ENCODE measurements at places on chromosomes 3 and 15.

DNA sequence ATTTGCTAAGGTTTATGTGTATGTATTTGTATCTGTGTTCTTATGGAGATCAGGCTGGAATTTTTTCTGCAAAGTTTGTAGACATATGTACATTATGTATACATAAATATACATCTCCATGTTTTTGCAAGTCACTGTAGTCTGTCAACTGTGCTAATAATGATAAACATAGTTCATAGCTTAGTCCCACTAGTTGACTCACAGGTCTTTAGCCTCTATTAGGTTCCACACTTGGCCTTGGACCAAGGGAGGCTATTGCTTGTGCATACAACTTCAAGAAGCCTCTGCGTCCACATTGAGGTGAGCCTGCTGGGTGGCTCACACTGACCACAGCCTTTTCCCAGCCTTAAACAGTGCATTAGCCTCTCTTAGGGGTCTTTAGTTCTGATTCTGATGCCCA is 243.8 kb upstream of the PEX5L start:
- DNase-seq, result no peak

DNA sequence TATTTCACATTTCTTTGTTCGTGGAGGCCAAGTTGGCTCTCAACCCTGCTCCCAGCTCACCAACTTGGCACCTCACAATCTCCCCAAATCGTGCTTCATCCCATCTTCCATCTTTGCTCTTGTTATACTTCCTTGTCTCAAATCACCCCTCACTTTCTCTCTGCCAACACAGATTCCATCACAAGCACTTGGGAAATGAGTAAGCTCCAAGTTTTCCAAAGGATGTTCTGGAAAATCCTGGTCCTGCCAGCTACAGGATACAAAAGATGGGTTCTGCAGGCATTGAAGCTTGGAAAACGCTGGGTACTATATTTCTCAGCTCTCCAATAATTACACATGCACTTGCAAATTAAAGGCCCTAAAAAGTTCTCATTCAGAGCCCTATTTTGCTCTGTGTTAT is 4.1 kb upstream of the TM4SF4 start:
- DNase-seq, result no peak

DNA sequence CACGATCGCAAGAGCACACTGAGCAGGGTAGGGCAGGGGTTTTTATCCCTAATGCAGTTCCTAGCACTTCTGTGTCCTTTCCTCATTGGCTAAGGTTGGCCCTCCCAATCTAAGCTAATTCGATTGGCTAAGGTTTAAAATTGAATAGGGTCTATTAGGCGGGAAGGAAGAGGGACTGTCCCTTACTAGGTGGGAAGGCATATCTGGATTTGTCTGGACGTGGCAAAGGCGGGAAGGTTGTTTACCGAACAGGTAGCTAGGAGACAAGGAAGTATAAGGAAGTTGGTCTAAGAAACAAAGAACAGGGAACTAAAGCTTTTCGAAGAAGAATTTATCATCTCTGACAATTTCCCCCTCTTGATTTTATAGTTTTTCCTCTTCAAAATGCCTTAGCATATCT is 24.8 kb upstream of the ATG7 start:
- DNase-seq, result no peak

GRCh38 chr3:150384296-150385212 is 23.5 kb upstream of the TSC22D2 start:
- no peak for DNase-seq

DNA sequence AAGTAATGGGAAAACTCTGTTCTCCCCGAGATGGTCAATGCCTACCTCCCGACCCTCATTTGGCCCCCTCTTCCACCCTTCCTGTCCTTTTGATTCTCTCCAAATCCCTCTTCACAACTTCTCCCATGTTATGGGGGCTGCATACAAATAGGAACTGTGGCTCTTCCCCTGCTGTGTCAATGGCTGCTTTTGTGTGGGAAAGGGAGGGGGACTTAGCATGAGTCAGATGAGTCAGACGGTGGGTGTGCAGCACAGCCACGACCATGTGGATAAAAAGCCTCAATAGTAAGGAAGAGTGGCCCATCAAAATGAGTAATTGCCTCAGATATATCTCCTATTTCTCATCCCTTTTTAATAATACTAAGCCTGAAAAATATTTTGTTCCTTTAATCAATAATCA is 31.9 kb downstream of the SPATA16 start:
- DNase-seq, result no peak

DNA sequence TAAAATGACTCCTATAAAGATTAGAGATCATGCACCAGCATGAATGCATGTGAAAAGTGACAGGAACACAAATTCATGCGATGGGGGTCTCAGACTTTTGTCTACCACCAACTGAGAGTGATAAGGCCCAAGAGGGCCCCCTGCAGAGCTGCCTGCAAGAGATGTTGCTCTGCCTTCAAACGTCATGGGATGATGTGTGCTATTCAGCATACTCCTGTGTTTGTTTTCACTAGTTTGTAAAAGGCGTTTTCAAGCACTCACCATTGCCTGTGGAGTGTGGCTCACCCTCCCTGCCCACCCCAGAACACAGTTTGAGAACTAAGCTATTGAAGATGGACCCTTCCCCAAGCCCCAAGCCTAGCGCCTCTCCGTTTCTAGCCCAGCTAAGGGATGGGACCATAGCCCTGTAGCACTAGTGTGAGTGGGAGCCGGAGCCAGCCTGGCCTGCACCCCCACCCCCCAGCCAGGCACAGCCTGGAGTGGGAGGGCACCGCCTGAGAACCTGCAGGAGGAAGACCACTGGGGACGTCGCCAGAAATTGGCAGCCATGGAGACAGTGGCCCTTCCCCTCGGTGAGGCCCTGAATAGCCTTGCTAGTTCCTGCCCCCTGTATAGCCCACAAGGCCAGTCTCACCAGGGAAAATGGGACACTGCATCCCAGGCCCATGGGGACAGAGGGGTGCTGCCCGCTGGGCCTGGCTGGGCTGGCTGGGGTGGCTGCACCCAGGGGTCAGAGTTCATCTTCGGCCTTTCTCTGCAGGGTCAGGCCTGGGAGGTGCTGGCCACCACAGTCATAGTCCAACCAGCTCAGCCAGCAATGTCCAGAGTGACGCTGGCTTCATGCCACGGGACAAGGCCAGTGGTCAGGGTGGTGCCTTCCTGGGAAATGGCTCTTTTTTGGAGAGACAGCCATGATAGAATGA is 22.6 kb upstream of the KLF13 start:
- no peak for DNase-seq

- DNase-seq, result no peak
These were observed 17.1 kb downstream of the HGD start for GRCh38 chr3:120664926-120665325.

GRCh38 chr15:81092559-81092902 is 41.5 kb upstream of the CFAP161 start:
- no peak for DNase-seq

DNA sequence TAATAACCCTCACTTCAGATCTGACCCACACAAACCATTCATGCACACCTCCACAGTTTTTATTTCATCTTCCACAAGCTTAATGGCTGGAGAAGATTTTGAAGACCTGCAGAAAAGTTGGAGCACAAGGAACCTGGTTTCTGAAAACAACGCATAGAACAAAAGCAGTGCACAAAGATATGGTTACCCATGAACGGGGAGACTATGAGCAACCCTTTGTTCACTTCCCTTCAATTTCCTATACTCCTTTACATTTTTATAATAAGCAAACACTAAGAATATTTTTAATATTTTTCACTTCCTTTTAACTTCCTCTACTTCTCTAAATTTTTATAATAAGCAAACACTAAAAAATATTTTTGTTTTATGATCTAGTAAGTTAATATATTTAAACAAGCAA is 103.5 kb upstream of the UBE2E2 start:
- no peak for DNase-seq

DNA sequence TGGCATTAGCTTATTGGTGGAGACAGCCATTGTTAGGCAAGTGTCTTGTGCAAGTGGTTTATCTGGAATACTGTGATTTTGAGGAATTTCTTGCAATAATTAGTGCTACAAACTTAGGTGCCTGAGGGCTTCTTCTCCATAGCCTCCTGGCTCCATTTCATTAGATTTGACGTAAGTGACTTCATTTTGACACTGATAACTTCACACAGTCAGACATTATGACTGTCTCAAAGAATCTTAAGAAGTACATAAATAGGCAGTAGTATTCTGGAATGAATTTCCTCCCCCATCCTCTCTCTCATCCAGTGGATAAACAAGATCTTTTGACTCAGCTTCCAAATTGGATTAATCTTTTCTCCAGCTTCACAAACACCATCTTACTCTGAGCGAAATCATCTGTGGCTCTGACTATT is 19.0 kb downstream of the ARL14 start:
- no peak for DNase-seq

- DNase-seq, result no peak
These were observed 137.3 kb upstream of the SMAD3 start for GRCh38 chr15:66928101-66928500.

DNA sequence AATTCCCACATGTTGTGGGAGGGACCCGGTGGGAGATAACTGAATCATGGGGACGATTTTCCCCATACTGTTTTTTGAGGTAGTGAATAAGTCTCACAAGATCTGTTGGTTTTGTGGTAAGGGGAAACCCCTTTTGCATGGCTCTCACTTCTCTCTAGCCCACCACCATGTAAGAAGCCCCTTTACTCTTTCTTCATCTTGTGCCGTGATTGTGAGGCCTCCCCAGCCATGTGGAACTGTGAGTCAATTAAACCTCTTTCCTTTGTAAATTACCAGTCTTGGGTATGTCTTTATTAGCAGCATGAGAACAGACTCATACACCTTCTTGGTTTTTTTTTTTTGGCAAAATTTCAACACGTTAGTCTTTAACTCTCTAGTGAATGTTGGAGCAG is 18.1 kb downstream of the ARL8B start:
- DNase-seq, result no peak

DNA sequence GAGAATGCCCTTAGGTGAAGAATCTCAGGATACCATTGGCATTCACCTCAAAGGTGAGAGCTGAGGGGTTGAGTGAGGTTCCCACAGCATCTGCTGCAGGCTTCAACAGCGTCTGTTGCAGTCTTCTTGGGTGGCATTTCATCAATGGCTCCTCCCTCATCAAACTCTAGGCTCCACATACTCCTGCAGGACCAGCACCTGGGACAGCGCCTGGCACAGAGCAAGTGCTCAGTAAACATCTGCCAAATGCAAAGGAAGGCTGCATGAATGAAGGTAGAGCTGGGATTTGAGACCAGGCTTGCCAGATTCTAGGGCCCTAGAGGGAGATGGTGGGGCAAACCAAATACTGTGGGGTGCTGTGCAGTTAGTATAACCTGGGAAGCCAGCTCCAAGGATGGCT is 9.6 kb downstream of the TRH start:
- DNase-seq, result no peak

DNA sequence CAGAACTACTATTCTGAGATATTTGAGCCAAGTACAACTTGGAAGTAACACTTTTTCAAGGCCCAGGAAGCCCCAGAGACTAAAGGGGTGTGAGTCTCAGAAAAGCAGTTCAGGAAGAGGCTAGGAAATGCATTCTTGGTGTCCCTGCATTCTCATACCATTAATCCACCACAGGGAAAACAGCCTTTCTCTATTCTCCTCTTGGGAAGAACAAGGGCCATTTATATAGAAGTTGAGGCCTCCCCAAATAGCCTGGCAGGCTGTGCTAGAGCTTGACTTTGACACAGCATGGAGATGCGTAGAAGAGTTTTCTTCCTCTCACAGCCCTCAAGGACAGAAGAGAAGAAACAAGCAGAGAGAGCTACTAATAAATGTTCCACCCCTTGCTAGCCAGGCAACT is 5.5 kb upstream of the NR2C2 start:
- no peak for DNase-seq

- DNase-seq, result no peak
These were observed 56.9 kb downstream of the LRCH3 start for GRCh38 chr3:197847866-197848401.

DNA sequence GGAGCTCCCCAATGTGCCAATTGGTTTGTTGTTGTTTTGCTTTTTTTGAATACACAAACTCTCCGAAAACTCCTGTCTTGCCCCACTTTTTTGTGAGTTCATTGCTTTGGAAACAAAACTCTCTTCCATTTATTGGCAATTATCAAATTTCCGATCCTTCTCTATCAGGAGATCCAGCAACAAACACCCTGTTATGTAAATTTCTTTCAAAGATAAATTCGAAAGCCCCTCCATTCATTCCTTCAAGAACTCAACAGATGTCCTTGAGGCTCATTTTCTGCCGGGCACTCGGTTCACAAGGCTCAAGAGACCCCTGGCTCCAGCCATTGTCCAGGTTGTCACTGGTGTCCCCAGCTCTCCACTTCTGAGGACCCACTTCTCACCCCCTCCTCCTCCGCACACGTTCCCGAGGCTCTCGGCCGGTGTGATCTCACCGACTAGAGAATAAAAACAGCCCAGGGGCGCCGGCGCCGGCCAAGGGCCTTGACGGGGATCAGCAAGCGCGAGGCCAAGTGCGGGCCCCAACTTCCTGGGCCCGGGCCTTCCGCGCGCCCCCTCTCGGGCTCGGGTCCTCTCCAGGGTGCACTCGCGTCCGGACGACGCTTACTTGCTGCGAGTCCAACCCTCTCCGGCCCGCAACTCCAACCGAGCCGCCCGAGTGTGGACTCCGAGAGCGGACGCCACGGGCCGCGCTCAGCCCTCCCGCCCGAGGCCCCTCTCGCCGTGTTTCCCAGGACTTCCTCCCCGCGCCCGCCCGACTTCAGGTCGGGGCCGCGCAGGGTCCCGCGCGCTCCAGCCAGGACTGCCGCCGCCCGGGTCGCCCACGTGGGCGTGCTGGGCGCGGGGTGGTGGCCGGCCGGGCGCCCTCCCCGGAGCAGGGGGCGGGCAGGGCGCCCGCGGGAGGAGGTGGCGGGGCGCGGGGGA is 533 bp upstream of the SMAD3 start:
- no peak for DNase-seq

DNA sequence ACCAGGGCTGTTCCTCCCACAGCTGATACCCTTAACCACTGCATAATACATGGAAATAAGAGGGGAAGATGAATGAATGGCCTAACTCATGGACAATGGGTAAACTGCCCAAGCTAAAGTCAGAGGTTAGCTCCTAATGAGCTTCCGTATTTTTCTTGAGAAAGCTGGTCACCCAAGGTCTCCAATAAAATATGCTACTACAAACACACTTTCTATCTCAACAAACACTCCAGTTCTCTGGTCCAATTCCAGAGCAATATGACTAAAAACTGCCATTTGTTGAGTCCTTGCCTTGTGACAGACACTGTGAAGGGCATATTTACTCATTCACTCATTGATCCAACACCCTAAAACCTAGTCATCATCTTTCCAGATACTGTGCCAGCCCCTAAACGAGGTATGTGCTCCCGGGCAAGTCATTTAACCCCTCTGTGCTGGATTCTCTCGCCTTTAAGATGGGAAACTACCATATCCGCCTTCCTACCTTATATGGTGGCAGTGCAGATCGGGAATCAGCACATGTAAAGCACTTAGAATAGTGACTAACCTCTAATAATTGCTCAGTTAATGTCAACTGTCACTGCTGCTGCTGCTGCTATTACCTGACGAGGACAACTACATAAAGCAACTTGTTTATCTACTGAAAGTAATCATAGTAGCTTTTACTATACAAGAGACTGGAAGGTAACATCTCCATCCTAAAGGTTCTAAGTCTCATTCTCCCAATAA is 89.1 kb downstream of the XXYLT1 start:
- no peak for DNase-seq
